ENCODE measurements at places on chromosomes 13 and 19.
A peak's percentile ranks its signal among the peaks of the same experiment; 100 is the strongest.

DNA sequence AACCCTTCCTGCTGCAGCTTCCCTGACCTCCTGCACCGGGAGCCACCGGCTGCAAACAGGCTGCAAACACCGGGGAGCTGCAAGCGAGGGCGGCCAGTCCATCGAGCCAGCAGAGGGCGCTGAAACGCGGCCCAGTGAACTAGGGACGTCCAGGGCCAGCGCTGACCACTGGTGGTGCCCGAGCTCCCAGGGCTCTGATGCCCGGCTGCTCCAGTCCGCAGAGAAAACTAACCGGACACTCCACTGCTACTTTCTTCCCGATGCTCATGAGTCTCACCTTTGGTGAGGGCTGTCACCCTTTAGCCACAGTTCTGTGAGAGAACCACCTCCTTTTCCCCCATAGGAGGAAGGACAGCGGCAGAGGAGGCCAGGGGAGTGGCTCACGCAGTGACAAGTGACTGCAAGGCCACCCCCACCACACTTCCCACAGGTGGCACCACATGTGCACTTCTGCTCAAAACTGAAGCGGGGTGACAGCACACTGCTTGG, 82.8 kb upstream of the MTIF3 start:
- peak; percentile 67 for DNase-seq

DNA sequence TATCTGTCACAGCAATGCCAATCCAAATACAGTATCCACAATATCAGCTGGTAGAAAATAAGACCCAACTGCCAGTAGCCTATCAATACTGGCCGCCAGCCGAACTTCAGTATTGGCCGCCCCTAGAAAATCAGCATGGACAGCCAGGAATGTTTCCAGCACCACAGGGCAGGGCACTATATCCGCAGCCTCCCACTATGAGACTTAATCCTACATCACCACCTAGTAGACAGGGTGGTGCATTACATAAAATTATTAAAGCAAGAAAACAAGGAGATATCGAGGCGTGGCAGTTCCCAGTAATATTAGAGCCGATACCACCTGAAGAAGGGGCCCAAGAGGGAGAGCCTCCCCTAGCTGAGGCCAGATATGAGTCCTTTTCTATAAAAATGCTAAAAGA, 111.3 kb downstream of the ZNF486 start:
- DNase-seq, result peak; percentile 67

GRCh38 chr19:14090509-14091080, at the start of gene SAMD1:
SAMD1 (minus strand) TSS chr19:14090751.
- DNase-seq, result peak; percentile 92

- no peak for DNase-seq
Observed at GRCh38 chr13:41900918-41901317, 60.0 kb downstream of the VWA8 start.

DNA sequence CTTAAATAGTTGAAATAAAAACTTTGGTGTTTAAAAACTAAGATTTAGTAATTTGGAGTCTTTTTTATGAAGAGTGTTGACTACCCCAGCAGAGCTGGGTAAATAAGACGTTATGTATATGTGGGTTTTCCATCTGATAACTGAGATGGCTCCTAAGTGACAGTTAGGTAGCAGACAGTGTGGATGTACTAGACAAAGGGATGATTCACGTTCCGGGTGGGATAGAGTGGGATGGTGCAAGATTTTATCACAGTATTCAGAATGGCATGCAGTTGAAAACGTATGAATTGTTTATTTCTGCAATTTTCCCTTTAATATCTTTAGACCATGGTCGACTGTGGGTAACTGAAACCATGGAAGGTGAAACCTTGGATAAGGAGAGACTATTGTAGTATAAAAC, 50.4 kb downstream of the NAA16 start:
- no peak for DNase-seq

GRCh38 chr19:38617764-38618589, at the start of gene MAP4K1:
MAP4K1 (minus strand) TSS chr19:38617953; CDS start chr19:38617895, 58 bp downstream.
- peak; percentile 80 for DNase-seq

DNA sequence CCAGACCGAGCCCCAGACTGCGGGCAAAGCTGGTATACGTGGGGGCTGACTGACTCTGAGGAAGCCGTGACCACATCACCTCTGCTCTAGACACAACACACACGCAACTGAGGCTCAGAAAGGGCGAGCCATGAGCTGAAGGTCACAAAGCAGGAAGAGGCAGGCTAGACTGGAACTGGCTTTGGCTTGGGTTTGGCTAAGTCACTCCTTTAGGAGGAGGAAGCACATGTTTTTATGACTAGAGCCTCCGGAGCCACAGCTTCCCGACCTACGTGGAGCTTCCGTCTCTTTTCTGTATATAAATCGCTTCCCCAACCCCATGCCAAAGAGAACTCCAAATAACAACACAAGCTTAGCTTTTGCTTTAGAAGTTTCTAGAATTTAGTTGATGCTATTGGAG, 48.0 kb downstream of the RFX2 start:
- peak; percentile 63 for DNase-seq

DNA sequence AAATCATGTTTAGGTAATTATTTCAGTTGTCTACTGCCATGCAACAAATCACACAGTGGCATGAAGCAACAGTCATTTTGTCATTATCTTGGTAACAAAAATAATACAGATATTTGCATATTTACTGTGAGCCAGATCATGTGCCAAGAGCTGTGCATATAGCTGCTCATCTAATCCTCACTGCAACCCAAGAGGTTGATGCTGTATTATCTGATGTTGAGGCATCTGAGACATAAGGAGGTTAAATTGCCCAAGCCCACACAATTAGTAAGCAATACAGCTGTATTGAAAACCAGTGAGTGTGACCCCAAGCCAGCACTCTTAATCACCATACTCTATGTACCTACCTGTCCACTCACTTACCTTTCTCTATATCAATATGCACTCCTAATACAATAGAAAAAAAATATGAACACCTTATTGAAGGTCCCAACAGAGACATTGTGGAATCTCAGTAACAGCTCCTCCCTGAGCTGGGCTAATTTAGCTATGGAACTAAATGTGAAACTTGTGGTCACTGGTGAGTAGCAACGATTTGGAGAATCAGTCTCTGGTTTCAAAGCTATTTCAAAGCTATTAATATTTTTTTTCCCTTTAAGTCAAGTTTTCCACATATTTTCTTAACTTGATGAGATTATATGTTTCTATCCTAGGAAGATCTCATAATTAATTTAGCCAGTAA, 185.2 kb downstream of the KLF12 start:
- DNase-seq, result no peak

DNA sequence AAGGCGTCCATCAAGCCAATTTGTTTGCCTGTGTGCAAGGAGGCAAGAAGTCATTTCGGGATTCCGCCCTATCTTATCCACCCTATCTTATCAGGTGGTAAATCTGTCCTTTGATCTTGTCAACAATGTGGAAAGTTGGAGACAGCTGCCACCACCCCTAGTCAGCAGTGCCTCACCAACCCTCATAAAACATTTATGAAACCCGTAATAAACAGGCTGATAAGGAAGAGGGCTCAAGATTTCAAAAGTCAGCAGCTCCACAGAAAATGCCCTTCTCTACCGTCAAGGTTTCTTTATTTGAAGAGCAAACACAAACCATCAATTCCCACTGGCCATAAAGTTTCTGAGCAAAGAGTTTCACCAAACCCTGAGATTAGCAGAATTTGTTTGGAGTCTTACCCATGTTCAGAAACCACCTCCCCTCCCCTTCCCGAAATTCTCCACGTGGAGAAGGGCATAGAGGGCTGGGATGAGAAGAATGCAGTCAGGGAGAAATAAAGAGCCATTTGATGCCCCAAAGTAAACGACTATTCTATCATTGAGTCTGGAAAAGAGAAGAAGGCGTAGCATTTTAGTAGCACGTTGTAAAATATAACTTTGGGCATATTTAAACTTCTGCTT, 196.0 kb upstream of the GPR12 start:
- DNase-seq, result no peak

GRCh38 chr19:3801412-3802096, 15.4 kb upstream of the MATK start:
- DNase-seq, result peak; percentile 64

DNA sequence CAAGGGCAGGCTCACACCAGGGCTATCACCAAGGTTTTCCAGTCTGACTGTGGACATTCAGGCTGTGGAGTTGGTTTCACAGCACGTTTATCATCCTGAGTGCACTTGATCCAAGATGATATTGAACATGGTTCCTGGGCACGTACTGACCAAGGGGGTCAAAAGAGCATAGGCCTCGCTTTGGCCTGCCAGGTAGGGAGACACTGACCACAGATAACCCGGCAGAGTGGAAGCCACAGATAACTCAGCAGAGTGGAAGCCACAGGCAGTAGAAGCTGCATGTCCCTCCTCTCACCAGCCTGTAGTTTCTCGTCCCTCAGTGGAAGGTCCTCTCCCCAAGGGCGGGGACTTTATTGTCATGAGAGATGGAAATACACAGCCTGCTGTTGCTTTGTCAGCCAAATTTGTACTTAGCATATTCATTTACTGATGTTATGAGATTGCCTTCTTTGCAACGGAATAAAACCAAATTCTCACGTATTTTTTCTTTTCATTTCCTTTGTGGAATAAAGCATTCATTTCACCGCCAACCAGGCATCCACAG, 8.8 kb upstream of the KRTDAP start:
- no peak for DNase-seq

DNA sequence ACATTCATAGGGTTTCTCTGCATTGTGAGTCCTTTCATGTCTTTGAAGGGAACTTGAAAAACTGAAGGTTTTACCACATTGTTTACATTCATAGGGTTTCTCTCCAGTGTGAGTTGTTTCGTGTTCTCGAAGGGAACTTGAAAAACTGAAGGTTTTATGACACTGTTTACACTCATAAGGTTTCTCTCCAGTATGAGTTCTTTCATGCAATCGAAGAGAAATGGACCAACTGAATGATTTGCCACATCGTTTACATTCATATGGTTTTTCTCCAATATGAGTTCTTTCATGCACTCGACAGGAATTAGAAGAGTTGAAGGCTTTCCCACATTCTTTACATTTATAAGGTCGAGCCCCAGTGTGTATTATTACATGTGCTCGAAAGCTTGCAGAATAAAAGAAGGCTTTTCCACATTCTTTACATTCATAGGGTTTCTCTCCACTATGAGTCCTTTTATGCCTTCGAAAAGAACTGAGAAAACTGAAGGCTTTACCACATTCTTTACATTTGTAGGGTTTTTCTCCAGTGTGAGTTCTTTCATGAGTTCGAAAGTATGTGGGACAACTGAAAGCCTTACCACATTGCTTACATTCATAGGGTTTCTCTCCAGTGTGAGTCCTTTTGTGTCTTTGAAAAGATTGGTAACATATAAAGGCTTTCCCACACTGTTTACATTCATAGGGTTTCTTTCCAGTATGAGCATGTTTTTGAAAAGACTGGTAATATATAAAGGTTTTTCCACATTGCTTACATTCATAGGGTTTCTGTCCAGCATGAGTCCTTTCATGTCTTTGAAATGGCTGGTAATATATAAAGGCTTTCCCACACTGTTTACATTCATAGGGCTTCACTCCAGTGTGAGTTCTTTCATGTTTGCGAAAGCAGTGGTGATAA, 20.7 kb downstream of the ZNF14 start:
- DNase-seq, result no peak

DNA sequence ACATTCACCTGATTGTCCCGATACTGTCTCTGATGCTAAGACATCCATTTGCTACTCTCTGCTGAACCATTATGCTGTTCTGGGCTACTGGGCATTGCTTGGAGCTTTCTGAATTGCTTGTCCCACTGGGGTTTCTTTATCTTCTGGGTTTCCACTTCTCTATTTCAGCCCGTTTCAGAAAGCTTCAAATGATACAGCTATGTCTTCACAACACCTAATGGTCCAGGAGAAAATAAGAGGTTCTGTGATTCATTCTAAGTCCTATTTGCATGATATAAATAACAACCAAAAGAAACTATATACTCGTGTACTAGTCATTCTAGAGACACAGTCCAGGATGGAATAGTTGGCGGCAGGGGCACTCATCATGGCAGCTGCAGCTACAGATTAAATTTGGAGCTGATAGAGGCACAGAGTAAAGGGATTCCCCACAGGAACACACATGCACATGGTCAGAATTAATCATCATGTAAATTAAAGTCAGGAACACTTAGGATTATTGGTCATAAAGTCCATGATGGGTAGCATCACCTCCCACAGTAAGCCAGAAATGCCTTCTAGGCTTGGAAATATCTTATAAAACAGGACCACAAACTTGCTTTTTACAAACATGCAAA, 33.3 kb upstream of the SCEL start:
- DNase-seq, result no peak

DNA sequence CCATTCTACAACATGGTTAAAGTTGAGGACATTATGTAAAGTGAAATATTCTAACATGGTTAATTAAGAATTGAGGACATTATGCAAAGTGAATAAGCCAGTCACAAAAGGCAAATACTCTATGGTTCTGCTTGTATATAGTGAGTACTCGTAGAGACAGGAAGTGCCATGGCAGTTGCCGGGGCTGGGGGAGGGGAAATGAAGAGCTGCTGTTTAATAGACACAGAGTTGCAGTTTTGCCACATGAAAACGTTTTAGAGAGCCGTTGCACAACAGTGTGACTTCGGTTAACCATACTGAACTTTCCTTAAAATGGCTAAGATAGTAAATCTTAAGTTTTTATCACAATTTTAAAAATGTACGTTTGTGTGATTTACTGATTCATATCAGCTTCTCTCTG, 176.9 kb downstream of the SHISA2 start:
- DNase-seq, result peak; percentile 35

- DNase-seq, result no peak
Observed at GRCh38 chr19:7983995-7984837, 21.2 kb downstream of the ELAVL1 start.

- peak; percentile 45 for DNase-seq
Observed at GRCh38 chr19:41457241-41457640, 14.3 kb downstream of the ERICH4 start.

DNA sequence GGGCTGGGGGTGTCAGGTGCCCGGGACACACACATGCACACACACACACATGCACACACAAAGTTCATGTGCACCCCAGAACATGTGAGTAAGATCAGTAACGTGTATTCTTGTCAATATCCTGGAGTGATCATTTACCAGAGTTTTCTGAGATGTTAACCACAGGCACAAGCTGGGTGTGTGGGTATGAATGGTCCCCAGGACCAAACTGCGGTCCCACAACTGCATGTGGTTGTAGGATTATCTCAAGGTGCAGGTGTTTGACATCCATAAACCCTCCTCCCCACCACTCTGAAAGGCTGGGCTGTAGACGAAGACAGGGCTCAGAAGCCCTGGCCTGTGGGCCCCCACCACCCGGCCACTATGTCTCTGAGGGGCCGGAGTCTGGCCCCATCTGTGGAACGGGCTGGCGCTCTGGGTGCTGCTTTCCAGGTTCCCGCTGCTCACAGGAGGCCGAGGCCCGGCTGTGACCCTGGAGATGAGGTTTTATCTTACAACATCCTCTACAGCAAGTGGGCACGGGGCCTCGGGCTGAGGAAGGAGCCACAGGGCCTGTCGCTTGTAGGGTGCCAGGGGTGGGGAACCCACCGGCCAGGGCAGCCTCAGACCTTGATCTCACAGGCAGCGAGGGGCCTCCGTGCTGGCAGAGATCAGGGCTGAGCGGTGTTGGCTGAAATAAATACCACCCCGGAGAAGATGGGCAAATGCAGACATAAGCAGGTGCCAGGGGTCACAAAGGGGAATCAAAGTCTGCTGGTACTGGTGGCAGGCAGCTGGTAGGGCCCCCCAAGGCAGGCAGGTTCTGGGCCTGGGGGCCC, 4.3 kb downstream of the F2RL3 start:
- DNase-seq, result no peak
